Psoas muscle (tissue), 8 donors: ENCODE measurements at places on chromosomes 7 and 10. TPM values are rescaled to one million over a fixed set of nuclear protein-coding genes. Genes with fewer than 3 reads are reported as not detected.

Gene TFEC
- total RNA-seq = 0.77 TPM

Gene ITPRID1
- total RNA-seq = not detected

- no peaks in the 10 kb centered on the region for H3K36me3 ChIP-seq
- no peaks in the 10 kb centered on the region for H3K27me3 ChIP-seq
- no peak overlapping the region for H3K4me3 ChIP-seq
These were observed 292.5 kb downstream of the CCDC3 start for GRCh38 chr10:12709000-12709401.

DNA sequence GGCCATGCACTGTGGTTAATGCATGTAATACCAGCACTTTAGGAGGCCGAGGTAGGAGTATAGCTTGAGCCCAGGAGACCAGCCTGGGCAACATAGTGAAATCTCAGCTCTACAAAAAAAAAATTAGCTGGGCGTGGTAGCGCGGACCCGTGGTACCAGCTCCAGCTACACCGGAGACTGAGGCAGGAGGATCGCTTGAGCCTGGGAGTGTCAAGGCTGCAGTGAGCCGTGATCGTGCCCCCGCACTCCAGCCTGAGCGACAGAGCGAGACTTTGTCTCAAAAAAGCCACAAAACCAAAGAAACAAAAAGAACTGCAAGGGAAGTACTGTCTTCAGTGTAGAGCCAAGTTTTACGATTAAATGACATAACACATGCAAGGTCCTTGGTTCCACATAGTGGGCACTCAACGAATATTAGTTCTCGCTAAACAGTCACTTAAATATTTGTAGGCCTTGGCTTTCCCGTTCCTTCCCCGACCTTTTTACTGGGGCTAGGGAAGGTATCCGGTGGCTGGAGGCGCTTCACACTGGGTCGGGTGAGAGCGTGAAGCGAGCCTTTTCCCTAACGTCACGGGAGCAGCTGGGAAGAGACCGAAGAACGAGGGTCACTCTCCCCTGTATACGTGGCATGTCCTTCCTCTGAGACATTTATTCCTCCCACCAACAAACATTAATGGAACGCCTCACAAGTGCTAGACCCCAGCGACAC lies 993 bp upstream of the SND1 start:
- H3K36me3 ChIP-seq = no peaks in the 10 kb centered on the region
- H3K27me3 ChIP-seq = no peaks in the 10 kb centered on the region
- H3K4me1 ChIP-seq = peaks cover 30% of the 10 kb centered on the region
- peak overlapping the region; percentile 81 for H3K4me3 ChIP-seq

GRCh38 chr10:11303361-11304170 lies 285.9 kb downstream of the CELF2 start:
- H3K27me3 ChIP-seq = peaks cover 2% of the 10 kb centered on the region
- H3K36me3 ChIP-seq = peaks cover 3% of the 10 kb centered on the region
- H3K4me1 ChIP-seq = no peaks in the 10 kb centered on the region
- H3K4me3 ChIP-seq = no peak overlapping the region

Gene FAM13C
- 13.5 TPM for total RNA-seq

Gene TAS2R5
- not detected for total RNA-seq

Gene FAM241B
- total RNA-seq = 1.1 TPM

GRCh38 chr10:129207297-129207696 lies 259.7 kb upstream of the MGMT start:
- H3K4me1 ChIP-seq = no peaks in the 10 kb centered on the region
- H3K27ac ChIP-seq = no peak overlapping the region
- DNase-seq = no peak
- H3K27me3 ChIP-seq = no peaks in the 10 kb centered on the region

Gene SVOPL
- not detected for total RNA-seq

- peak overlapping the region; percentile 92 for H3K27ac ChIP-seq
- peak overlapping the region; percentile 73 for H3K4me3 ChIP-seq
- no peak for DNase-seq
- H3K27me3 ChIP-seq = no peaks in the 10 kb centered on the region
- peaks cover 22% of the 10 kb centered on the region for H3K36me3 ChIP-seq
These were observed 38.2 kb upstream of the PFKFB3 start for GRCh38 chr10:6164271-6165095.

- no peak overlapping the region for H3K4me3 ChIP-seq
- peak; percentile 70 for DNase-seq
- H3K36me3 ChIP-seq = no peaks in the 10 kb centered on the region
- no peak overlapping the region for H3K27ac ChIP-seq
These were observed 61.1 kb downstream of the JCAD start for GRCh38 chr10:29998142-29998808.

GRCh38 chr10:75063461-75064230 lies 47.8 kb upstream of the SAMD8 start:
- no peak for DNase-seq
- H3K4me1 ChIP-seq = peaks cover 13% of the 10 kb centered on the region
- no peaks in the 10 kb centered on the region for H3K27me3 ChIP-seq
- H3K4me3 ChIP-seq = no peak overlapping the region

DNA sequence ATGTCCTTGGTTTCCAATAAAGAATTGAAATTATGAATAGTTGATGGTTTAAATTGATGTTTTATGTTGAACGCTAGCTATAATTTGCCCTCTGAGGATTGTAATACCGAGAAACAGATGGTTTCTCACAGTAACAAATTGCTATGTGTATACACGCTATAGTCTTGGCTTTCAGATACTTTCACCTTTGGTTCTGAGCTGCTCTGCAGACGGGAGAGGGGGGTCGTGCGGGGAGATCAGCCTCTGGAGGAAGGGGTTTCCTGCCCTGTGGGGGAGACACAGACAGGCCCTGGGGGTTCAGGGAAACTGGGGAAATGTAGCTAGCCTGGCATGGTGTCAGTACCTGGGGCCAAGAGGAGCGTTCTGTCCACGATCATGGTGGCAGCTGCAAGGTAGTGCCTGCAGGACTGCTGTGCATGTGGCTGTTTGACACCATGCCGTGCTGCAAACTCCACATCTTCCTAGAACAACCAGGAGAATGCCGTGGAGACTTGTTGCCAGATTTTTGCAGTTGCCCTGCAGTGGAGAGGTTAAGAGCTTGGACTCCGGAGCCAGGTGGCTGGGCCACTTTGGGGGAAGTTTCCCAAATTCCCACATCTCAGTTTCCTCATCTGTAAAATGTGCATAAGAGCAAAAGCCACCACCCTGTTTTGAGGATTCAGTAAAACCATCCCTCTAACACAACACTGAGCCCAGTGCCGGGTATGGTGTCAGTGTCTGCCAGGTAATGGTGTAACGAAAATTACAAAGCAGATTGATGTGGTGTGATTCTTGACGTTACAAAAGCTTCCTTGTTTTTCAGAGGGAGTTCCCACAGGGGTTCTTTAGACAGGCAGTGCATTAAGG lies 167.9 kb downstream of the CUX1 start:
- no peaks in the 10 kb centered on the region for H3K36me3 ChIP-seq
- H3K4me1 ChIP-seq = peaks cover 24% of the 10 kb centered on the region
- no peak overlapping the region for H3K4me3 ChIP-seq
- no peaks in the 10 kb centered on the region for H3K27me3 ChIP-seq
- DNase-seq = no peak

GRCh38 chr10:80090121-80090520 lies 11.7 kb downstream of the TMEM254 start:
- H3K4me3 ChIP-seq = no peak overlapping the region
- peaks cover 46% of the 10 kb centered on the region for H3K36me3 ChIP-seq
- no peak overlapping the region for H3K27ac ChIP-seq
- no peaks in the 10 kb centered on the region for H3K4me1 ChIP-seq
- no peaks in the 10 kb centered on the region for H3K27me3 ChIP-seq

Gene GIMAP5
- total RNA-seq = 7.4 TPM

GRCh38 chr7:70334871-70335270 lies 736.6 kb downstream of the AUTS2 start:
- H3K27ac ChIP-seq = no peak overlapping the region
- no peak overlapping the region for H3K4me3 ChIP-seq
- H3K27me3 ChIP-seq = no peaks in the 10 kb centered on the region

Gene NEBL
- total RNA-seq = 0.89 TPM

GRCh38 chr10:43852149-43852548 lies 203.5 kb upstream of the ZNF32 start:
- no peaks in the 10 kb centered on the region for H3K36me3 ChIP-seq
- H3K4me3 ChIP-seq = no peak overlapping the region
- H3K27me3 ChIP-seq = no peaks in the 10 kb centered on the region
- H3K27ac ChIP-seq = no peak overlapping the region
- no peak for DNase-seq

DNA sequence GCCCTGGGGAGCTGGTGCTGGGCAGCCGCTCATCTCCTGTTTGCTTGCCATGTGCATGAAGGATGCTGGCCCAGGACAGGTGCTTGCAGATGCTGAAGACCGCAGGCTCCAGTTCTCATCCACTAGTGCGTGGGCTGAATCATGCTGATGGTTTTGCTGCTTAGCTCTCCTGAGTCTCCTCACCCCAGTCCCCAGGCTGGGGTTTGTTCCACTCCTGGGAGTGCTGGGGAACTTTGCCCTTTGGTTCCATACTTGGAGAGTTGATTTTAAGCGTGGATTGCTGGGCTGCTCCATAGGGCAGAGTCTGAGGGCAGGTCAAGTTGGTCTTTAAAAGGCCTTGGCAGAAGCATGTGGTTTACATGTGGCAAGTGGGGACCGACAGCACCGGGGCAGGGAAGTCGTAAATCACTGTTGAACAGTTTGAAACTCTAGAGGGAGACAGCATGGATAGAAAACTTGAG lies 9.1 kb downstream of the DYNC2I1 start:
- H3K4me1 ChIP-seq = peaks cover 12% of the 10 kb centered on the region
- H3K27me3 ChIP-seq = no peaks in the 10 kb centered on the region
- H3K36me3 ChIP-seq = no peaks in the 10 kb centered on the region
- peak overlapping the region; percentile 86 for H3K27ac ChIP-seq

Gene RELN
- 0.43 TPM for total RNA-seq

- DNase-seq = no peak
- H3K4me1 ChIP-seq = no peaks in the 10 kb centered on the region
- no peaks in the 10 kb centered on the region for H3K36me3 ChIP-seq
- H3K27me3 ChIP-seq = no peaks in the 10 kb centered on the region
- no peak overlapping the region for H3K4me3 ChIP-seq
- no peak overlapping the region for H3K27ac ChIP-seq
These were observed 284.6 kb upstream of the KCND2 start for GRCh38 chr7:119988401-119988800.

DNA sequence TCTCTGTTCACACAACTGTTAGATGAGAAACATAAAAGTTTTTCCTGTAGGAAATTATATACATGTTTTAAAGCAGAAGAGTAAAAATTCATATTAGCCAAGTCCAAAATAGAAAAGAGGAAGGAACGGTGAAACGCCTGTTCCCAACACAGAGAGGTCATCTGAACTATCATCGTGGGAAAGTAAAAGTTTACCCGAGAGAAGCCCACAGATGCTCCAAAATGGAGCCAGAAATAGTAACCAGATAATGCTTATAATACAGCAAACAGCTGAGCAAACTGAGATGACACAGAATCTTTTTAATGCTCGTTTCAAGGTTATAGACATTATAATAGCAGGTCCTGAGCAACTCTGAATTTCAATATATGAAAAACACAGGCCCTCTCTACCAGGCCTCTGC lies 24.5 kb downstream of the FRMD4A start:
- H3K27me3 ChIP-seq = no peaks in the 10 kb centered on the region
- no peaks in the 10 kb centered on the region for H3K4me1 ChIP-seq
- no peak for DNase-seq
- H3K36me3 ChIP-seq = no peaks in the 10 kb centered on the region

DNA sequence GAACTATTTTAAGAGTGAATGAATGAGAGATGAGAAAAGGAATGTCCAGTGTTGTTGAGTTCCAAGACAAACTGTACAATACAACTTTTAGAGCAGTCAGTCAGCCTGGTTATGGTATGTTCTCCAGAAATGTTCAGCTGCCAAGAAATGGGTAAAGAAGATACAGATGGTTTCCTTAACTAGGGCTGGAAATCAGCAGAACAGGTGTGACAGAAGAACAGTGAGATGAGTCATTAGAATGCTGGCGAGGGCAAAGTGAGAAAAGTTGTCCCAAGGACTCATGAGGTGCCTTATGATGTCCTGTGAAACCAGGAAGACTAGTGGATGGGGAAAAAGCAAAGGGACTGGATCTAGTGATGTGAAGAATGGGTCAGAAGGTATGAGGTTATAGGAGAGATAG lies 20.8 kb upstream of the SEPTIN7 start:
- no peaks in the 10 kb centered on the region for H3K27me3 ChIP-seq
- H3K27ac ChIP-seq = no peak overlapping the region
- H3K4me3 ChIP-seq = no peak overlapping the region

Gene NPC1L1
- total RNA-seq = not detected

- peak; percentile 63 for DNase-seq
- H3K4me1 ChIP-seq = peaks cover 21% of the 10 kb centered on the region
- H3K4me3 ChIP-seq = peak overlapping the region; percentile 31
These were observed 242.3 kb upstream of the DKK1 start for GRCh38 chr10:52071814-52072213.

Gene SEMA3D
- 0.28 TPM for total RNA-seq

Gene UNCX
- not detected for total RNA-seq

Gene PROSER2
- 2.1 TPM for total RNA-seq

GRCh38 chr7:20595971-20596370 lies 19.5 kb upstream of the ABCB5 start:
- no peaks in the 10 kb centered on the region for H3K36me3 ChIP-seq
- H3K27ac ChIP-seq = no peak overlapping the region
- DNase-seq = no peak
- no peaks in the 10 kb centered on the region for H3K4me1 ChIP-seq
- no peak overlapping the region for H3K4me3 ChIP-seq
- no peaks in the 10 kb centered on the region for H3K27me3 ChIP-seq

DNA sequence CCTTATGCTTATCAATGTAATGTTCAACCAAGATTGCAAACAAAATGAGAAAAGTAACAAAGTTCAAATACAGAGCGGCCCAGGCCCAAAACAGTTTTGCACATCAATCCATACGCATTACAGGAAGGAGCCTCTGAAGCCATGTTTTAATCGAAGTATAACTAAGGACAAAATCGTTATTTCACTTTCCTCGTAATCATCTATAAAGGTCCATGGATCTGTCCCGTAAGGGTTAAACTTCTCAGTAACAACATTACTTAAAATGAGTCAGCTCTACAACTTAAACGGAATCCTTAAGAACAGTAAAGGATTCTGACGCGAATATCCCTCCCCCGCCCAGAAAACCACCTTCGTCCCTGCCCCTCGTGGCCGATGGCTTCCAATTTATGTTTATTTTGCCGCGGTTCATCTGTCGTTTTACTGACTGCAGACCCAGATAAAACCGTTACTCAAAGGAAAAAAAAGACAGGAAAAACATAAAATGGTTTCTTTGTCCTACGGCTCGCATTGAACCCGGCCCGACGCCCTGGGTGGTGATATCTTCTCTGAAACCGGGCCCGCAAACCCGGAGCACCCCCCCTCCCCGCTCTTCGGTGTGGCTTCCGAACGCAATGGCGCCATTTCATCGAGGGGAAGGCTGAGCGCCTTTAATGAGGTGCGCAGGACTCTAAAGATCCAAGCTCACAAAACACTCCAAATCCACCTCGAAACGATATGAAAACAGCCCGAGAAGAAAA lies 1.1 kb downstream of the HNRNPA2B1 start:
- H3K27ac ChIP-seq = peak overlapping the region; percentile 97
- H3K4me1 ChIP-seq = peaks cover 49% of the 10 kb centered on the region
- no peaks in the 10 kb centered on the region for H3K27me3 ChIP-seq
- peak overlapping the region; percentile 90 for H3K4me3 ChIP-seq
- peaks cover 44% of the 10 kb centered on the region for H3K36me3 ChIP-seq

GRCh38 chr7:104536956-104537355 lies 208.6 kb downstream of the LHFPL3 start:
- no peaks in the 10 kb centered on the region for H3K27me3 ChIP-seq
- no peak overlapping the region for H3K27ac ChIP-seq
- no peak overlapping the region for H3K4me3 ChIP-seq
- no peaks in the 10 kb centered on the region for H3K4me1 ChIP-seq

Gene INMT
- 10.4 TPM for total RNA-seq
